Spinal cord (tissue), 10 donors: ENCODE measurements at places on chromosomes 11 and 22. TPM values are rescaled to one million over a fixed set of nuclear protein-coding genes. Genes with fewer than 3 reads are reported as not detected.

The WNT11 gene
- total RNA-seq: 1.9 TPM

DNA sequence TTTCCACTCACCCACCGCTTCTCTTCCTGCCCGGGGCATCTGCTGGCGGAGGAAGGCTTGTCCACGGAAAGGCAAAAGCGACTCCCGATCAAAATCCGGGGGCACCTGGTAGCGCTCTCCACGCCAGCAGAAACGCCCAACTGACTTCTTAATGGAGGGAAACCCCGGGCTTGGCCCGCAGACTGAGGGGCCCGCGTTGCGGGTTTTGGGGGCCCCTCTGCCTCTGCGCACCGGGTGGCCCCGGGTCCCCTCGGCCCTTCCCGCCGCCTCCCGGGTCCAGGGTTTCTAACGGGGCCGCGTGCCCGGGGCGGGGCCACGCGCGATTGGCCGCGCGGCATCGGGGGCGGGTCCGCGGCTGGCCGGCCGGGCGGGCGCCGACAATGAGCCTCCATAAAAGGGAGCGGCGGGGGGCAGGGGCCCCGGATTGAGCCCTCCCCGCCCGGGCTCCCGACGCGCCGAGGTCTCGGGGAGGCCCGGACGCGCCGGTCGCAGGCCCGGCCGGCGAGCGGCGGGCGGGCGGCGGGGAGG is at the start of gene SPINDOC:
Gene SPINDOC, plus strand, starts transcription at position 422 of the 528 bp plus-strand sequence. CDS start 231 bp downstream, outside the sequence.
- H3K4me3 ChIP-seq: peak within 1 kb of the TSS; percentile 89
- DNase-seq: peak; percentile 74
- H3K36me3 ChIP-seq: peaks cover 21% of the 10 kb centered on the region

The MYBPC3 gene
- 0.06 TPM for total RNA-seq

- H3K36me3 ChIP-seq: peaks cover 14% of the 10 kb centered on the region
- H3K4me1 ChIP-seq: peaks cover 32% of the 10 kb centered on the region
- no peaks in the 10 kb centered on the region for H3K27me3 ChIP-seq
- no peak for DNase-seq
These were observed 5.7 kb downstream of the ZP1 start for GRCh38 chr11:60872961-60873524.

- DNase-seq: no peak
- no peak overlapping the region for H3K4me3 ChIP-seq
- H3K27me3 ChIP-seq: no peaks in the 10 kb centered on the region
- H3K27ac ChIP-seq: no peak overlapping the region
- peaks cover 14% of the 10 kb centered on the region for H3K4me1 ChIP-seq
- no peaks in the 10 kb centered on the region for H3K36me3 ChIP-seq
These were observed 38.6 kb upstream of the ZBED5 start for GRCh38 chr11:10896493-10896892.

- no peak overlapping the region for H3K27ac ChIP-seq
- no peaks in the 10 kb centered on the region for H3K27me3 ChIP-seq
- no peak for DNase-seq
These were observed 144.1 kb downstream of the BBOX1 start for GRCh38 chr11:27184458-27185312.

GRCh38 chr22:21938071-21938822 is 14.4 kb downstream of the PPM1F start:
- H3K4me1 ChIP-seq: peaks cover 84% of the 10 kb centered on the region
- peak overlapping the region; percentile 68 for H3K4me3 ChIP-seq
- peaks cover 68% of the 10 kb centered on the region for H3K36me3 ChIP-seq
- no peaks in the 10 kb centered on the region for H3K27me3 ChIP-seq
- H3K27ac ChIP-seq: peak overlapping the region; percentile 99
- peak; percentile 97 for DNase-seq

DNA sequence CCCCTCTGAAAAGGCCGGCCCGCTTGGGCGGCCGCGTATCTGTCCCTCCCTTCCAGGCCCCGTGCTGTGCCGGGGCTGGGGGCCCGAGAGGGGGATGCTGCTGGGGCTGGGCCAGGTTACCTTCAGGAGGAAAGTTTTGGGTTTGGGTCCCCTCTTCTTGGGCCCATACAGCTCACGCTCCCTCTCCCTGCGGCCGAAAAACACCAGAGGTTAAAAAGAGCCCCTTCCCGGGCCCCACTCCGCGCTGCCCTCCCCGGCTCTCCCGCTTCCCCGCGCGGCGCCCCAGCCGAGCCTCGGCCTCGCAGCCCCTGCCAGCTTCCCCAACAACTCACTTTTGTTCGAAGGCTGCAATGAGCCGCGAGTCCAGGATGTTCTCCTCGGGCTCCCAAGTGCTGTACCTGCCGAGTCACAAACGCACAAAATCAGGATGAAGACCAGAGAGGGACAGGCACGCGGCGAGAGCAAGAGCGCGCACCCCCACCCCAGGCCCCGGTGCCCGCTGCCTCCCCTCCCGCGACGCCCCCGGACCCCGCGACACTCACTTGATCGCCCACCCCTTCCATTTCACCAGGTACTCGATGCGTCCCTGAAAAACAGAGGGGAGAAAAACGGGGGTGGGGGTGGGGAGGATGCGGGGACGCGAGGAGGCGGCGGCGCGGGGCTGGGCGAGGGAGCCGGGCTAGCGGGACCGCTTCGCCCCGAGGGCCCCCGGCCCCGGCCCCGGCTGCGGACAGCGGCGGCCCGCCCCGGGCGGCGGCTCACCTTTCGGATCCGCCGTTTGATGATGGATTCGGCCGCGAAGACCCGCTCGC is 450 bp downstream of the CBX6 start:
- DNase-seq: no peak
- H3K4me3 ChIP-seq: peak overlapping the region; percentile 59
- H3K27me3 ChIP-seq: no peaks in the 10 kb centered on the region
- H3K4me1 ChIP-seq: peaks cover 43% of the 10 kb centered on the region

- H3K4me1 ChIP-seq: no peaks in the 10 kb centered on the region
- DNase-seq: no peak
- H3K4me3 ChIP-seq: no peak overlapping the region
- H3K27me3 ChIP-seq: peaks cover 5% of the 10 kb centered on the region
- H3K27ac ChIP-seq: no peak overlapping the region
These were observed 9.0 kb upstream of the VPREB1 start for GRCh38 chr22:22235558-22235957.

GRCh38 chr11:84524422-84525051 is 1102.6 kb downstream of the DLG2 start:
- H3K27me3 ChIP-seq: no peaks in the 10 kb centered on the region

DNA sequence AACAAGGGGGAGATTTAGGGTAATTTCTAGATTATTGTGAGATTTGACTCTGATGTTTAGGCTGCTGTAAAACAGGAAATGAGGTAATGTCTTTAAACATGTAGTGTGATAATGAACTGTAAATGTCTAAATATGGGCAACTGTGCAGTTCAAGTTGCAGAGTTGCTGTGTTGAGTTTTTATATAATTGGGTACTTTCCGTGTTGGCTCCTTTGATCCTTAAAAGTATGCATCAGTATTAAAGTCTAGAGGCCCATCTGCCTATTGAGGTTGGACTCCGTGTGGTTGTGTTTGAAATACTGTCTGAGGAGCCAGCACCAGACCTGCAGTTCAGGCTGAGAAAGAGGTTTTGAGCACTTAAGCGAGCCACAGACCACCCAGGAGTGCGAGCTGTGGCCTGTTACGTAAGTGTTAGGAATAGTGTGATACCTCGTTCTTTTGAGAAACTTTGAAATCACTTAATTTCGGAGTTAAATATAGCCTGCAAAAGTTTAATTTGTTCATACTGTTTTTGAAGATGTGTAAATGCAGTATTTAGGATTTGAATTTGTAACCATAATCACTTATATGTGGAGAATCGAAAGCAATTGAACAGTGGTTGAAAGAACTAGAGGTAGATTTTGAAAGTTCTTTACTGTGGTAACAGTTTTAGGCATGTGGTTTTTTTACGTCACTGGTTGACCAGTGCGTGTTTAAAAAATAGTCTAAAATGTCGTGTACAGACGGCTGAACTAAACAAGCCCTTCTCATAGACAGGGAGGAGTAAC is 9.0 kb downstream of the FAM118A start:
- H3K4me1 ChIP-seq: peaks cover 15% of the 10 kb centered on the region
- H3K27me3 ChIP-seq: no peaks in the 10 kb centered on the region
- DNase-seq: no peak
- peak overlapping the region; percentile 78 for H3K27ac ChIP-seq

DNA sequence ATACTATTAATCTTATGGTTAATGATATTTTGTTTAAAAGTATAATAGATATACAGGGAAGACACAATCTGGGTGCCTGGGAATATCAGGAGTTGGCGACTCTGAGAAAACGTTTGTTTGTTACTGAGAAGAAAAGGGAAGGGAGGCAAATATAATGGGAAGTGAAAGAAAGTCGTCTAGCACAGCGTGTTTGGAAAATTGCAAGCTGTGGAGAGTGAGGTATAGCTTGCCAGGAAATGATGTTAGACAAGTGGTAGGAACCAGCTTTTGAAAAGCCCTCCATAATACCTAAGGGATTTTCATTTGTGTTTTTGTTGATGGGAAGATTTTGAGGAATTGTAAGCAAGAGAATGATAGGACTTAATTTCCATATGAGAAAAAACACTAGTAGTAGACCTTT is 322.2 kb downstream of the LUZP2 start:
- H3K4me3 ChIP-seq: no peak overlapping the region
- no peak overlapping the region for H3K27ac ChIP-seq
- H3K36me3 ChIP-seq: no peaks in the 10 kb centered on the region
- H3K4me1 ChIP-seq: no peaks in the 10 kb centered on the region

The SCO2 gene
- total RNA-seq: 0.40 TPM

The CD3E gene
- total RNA-seq: not detected

The KLHDC7B gene
- 0.06 TPM for total RNA-seq

- no peak overlapping the region for H3K4me3 ChIP-seq
- H3K4me1 ChIP-seq: peaks cover 3% of the 10 kb centered on the region
- no peak overlapping the region for H3K27ac ChIP-seq
These were observed 33.4 kb downstream of the ARFGAP2 start for GRCh38 chr11:47143322-47143721.

The OR52H1 gene
- total RNA-seq: 0.55 TPM

The FADS2 gene
- 125 TPM for total RNA-seq

- H3K4me3 ChIP-seq: no peak overlapping the region
- no peaks in the 10 kb centered on the region for H3K27me3 ChIP-seq
- DNase-seq: no peak
- H3K27ac ChIP-seq: no peak overlapping the region
- no peaks in the 10 kb centered on the region for H3K4me1 ChIP-seq
These were observed 16.3 kb upstream of the CABP2 start for GRCh38 chr11:67539550-67539949.

GRCh38 chr11:19980388-19980787 is 179.9 kb downstream of the DBX1 start:
- no peak for DNase-seq
- peaks cover 3% of the 10 kb centered on the region for H3K36me3 ChIP-seq
- H3K4me3 ChIP-seq: no peak overlapping the region

- no peak overlapping the region for H3K4me3 ChIP-seq
- no peaks in the 10 kb centered on the region for H3K27me3 ChIP-seq
- no peaks in the 10 kb centered on the region for H3K4me1 ChIP-seq
These were observed 8.1 kb upstream of the NNMT start for GRCh38 chr11:114288136-114288535.

DNA sequence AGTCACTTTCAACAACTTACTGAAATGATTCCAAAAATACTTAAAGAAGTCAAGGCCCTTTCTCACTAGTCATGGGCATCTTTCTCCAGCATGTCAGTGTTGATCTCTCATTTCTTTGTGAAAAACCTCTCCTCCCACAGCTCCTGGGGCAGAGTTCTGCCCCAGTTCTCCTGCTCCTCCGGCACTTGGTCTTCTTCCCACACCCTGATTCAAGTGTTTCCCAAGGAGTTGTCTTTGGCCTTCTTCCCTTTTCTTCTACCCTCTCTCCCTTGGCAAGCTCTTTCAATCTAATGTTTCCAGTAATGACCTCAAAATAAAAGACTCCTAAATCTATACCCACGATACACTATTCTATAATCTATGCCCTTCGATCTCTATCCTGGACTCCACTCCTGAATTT is 42.1 kb upstream of the CCDC34 start:
- H3K36me3 ChIP-seq: no peaks in the 10 kb centered on the region
- no peaks in the 10 kb centered on the region for H3K27me3 ChIP-seq
- H3K27ac ChIP-seq: no peak overlapping the region

The PANX3 gene
- total RNA-seq: 0.11 TPM

GRCh38 chr11:113667801-113668200 is 38.3 kb downstream of the TMPRSS5 start:
- no peak for DNase-seq
- no peak overlapping the region for H3K27ac ChIP-seq
- H3K27me3 ChIP-seq: no peaks in the 10 kb centered on the region
- no peaks in the 10 kb centered on the region for H3K36me3 ChIP-seq

DNA sequence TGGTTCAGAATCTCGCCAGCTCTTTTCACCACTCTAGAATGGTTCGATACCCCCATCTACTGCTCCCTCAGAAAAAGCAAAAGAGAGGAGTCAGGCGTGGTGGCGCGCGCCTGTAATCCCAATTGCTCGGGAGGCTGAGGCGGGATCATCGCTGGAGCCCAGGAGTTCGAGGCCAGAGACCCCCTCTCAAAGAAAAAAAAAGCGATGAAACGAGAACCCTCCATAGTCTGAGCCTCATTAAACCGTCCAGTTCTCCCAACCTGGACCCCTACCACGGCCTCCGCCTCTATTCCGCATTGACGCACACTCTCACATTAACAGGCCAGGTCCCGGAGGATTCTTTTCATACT is 439 bp downstream of the SPA17 start:
- peak overlapping the region; percentile 73 for H3K27ac ChIP-seq
- H3K36me3 ChIP-seq: no peaks in the 10 kb centered on the region
- peak overlapping the region; percentile 80 for H3K4me3 ChIP-seq
- no peaks in the 10 kb centered on the region for H3K27me3 ChIP-seq
- DNase-seq: no peak

The CSTPP1 gene
- 46.6 TPM for total RNA-seq

DNA sequence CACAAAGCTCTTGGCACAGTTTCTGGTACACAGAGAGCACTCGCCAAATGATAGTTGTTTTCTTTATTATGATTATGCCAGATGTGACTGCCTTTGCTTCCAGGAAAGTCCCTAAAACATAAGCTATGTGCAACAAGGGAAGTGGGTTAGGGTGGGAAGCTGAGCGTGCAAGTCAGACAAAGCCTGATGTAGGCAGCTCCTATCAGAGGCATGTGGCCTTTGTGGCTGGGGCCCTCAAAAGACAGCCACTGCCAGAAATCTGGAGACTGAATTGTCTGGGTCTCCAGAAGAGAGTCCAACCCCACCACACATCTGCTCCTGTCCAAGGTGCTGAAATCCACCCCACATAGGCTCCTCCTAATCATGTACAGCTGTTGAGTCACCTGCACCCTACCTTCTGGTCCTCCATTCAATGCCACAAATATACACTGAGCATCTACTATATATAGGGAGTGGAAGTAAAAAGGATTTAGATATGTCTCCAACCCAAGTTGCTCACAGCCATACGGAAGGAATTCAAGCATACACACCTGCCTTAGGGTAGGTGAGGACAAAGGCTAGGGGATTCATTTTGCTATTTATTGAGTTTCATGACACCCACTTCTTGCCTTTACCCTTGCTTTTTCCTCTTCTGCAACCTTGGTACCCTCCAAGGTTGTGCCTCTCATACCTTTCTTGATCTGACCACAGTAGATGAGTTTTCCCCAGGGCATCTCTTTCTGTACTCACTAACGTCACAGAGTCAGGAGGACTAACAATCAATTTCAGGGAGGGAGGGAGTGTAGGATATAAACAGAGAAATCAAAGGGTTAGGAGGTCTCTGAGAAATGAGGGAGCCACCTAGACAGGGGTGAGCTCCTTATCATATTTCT is 12.4 kb downstream of the SEC14L3 start:
- no peak for DNase-seq
- H3K27ac ChIP-seq: no peak overlapping the region
- no peaks in the 10 kb centered on the region for H3K36me3 ChIP-seq
- H3K27me3 ChIP-seq: no peaks in the 10 kb centered on the region
